ENCODE measurements at places on chromosomes 6 and 20.

DNA sequence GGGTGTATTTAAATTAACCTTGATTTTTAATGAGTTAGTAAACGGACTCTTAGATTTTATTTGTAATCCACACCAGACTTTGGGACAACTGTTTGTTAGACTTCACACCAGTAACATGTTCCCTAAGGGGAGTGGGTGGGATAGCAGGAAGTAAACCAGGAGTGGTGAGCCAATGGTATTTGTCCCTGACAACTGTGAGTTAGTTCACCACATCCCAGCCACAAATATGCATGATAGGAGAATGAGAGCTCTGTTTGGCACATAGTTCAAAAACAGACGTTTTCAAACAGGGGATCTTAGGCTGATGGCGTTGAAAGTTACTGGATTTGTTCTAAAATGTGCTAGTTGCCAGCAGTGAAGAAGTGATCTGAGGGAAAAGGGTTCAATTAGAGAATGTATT is 18.7 kb upstream of the COL10A1 start:
- no peak for DNase-seq

DNA sequence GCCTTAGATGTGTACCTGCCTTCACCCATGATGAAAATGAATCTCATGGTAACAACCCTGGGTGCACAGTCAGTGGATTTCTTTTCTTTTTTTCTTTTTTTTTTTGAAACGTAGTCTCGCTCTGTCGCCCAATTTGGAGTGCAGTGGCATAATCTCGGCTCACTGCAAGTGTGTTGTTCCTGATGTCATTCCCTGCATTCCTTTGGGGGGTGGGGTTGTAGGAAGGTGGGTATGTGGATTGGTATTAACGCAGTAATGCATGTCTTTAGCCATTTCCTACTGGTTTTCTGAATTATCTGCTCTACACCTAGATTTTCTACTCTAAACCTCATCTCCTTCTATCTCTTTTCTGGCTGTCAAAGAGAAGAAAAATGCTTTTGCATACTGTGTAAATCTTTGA is 146.6 kb downstream of the RNF144B start:
- DNase-seq, result no peak

- no peak for DNase-seq
These were observed 2.7 kb downstream of the FOXA2 start for GRCh38 chr20:22581437-22582385.

DNA sequence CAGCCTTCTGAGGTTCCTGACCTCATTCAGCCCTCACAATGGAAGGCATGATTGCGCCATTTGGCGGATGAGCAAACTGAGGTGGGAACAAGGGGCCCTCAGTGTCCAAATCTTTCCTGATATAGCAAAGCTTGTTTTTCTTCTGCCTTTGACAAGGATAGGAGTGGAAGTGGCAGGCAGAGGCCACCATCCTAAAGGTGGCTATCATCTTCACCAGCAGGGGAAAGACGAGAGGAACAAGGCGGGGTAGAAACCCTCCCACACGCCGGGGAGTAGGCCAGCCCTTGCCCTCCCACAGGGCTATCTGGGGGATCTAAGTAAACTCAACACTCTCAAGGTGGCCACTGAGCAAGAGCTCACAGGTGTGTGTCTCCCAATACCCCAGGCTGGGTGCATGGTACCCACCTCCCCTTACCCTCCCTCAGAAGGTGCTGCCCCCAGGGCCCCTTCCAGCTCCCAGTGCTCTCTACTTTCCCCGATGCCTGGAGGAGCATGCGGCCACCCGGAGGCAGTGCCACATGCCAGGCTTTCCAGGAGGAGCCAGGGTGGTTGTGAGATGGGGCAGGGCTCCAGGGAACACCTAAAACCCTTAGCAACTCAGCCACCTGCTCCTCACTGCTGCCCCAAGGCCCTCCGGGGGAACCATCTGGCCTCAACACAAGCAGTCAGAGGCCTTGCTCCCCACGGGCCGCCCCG is 11.2 kb downstream of the SPDEF start:
- no peak for DNase-seq

- no peak for DNase-seq
These were observed 9.6 kb upstream of the APCDD1L start for GRCh38 chr20:58524814-58525213.

- DNase-seq, result no peak
These were observed 46.2 kb downstream of the CDS2 start for GRCh38 chr20:5172903-5173463.

DNA sequence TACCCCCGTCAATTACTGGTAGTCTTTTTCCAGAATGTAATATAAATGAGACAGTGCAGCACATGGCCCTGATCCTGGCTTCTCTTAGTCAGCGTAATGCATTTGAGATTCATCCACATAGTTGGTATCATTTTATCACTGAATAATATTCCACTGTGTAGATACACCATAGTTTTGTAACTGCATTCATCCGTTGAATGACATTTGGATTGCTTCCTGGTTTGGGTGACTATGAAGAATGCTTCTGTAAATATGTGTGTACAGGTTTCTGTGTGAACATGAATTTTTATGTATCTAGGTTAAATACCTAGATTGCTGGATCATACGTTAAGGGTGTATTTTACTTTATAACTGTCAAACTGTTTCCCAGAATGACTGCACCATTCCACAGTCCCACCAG is 62.6 kb upstream of the STMND1 start:
- no peak for DNase-seq
